NCI-H1417 treated with DMSO at 0.1 percent for 48 hours (cell line): ENCODE measurements at places on chromosomes 11 and 22.

GRCh38 chr11:125063429-125064043, 431 bp downstream of the SLC37A2 start:
- no peak for DNase-seq

- no peak for DNase-seq
These were observed 25.8 kb downstream of the NF2 start for GRCh38 chr22:29628996-29629902.

GRCh38 chr11:69198891-69199582, 43.3 kb downstream of the SMIM38 start:
- DNase-seq, result no peak

DNA sequence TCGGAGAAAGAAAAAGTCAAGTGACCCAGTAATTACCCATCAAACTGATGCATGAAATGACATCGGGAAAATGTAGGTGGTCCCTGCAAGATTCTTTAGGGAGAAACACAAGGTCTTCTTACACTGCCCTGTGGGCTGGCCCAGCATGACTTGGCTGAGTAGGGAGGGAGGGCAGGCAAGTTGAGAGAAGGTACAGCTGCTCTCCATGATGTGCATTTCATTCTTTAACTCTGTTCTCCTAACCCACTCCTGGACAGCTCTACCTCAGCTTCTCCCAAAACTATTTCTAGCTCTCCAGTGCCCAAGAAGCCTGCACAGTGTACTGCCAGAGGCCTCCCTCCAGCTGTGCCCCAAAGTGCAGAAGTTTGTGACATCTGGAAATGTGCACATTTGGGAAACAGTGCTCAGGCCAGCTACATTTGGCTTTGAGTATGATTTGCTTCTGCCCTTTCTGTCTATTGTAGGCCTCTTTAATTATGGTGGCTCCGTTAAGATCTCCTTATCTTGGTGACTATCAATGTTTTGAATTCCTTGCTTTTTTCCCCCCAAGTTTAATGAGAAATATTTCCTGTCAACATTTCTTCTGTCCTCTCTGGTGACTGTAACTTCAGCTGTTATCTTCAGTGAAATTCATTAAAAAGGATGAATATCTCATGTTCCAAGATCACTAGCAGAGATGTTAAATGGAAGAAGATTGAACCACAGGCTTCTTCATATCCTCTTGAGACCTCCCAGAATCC, 26.7 kb upstream of the PRSS23 start:
- no peak for DNase-seq

DNA sequence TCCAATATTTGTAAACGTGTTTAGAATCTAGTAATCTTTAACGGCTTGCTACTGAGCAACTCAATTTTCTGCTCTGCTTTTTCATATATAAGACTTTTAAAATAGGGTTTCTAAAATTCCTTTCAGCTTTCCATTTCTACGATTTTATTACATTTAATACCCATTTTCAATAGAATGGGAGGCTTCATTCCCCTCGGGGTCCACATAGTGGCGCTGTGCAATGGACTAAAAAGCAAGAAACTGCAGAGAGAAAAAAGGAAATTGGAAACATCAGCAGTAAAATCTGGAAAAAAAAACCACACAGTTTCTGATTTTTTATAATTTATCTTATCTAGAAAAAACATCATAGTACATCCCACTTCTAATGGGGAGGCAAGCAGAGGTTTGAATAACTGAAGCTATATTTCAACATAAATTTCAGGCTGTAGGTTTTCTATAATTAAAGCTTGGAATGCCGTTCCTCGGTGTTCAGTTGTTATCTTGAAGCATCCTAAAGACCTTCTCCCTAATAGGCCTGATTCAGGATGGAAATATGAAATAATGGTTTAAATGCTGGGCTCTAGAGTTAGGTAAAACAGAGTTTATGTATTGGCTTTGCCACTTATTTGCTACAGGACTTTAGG, 18.7 kb upstream of the JHY start:
- no peak for DNase-seq

- DNase-seq, result peak; percentile 30
These were observed 2.9 kb upstream of the KIRREL3 start for GRCh38 chr11:127003260-127003981.

DNA sequence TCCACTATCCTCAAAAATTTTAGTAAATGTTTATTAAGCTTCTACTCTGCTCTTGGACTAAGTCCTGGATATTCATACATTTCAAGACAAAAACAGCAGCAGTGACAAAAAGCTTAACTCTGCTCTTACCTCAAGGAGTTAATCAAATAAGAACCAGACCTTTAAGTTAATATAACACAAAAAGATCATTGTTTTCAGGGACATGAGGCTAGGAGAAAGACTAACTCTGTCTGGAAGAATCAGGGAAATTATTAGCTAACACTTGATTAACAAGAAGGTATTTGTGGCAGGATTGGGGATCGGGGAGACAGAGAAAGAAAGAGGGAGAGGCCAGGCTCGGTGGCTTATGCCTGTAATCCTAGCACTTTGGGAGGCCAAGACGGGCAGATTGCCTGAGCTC, 74.4 kb downstream of the PPP2R1B start:
- no peak for DNase-seq

- DNase-seq, result no peak
These were observed 67.1 kb downstream of the CCDC34 start for GRCh38 chr11:27295928-27296327.

- DNase-seq, result no peak
These were observed 13.6 kb downstream of the PLEKHB1 start for GRCh38 chr11:73659961-73660360.

DNA sequence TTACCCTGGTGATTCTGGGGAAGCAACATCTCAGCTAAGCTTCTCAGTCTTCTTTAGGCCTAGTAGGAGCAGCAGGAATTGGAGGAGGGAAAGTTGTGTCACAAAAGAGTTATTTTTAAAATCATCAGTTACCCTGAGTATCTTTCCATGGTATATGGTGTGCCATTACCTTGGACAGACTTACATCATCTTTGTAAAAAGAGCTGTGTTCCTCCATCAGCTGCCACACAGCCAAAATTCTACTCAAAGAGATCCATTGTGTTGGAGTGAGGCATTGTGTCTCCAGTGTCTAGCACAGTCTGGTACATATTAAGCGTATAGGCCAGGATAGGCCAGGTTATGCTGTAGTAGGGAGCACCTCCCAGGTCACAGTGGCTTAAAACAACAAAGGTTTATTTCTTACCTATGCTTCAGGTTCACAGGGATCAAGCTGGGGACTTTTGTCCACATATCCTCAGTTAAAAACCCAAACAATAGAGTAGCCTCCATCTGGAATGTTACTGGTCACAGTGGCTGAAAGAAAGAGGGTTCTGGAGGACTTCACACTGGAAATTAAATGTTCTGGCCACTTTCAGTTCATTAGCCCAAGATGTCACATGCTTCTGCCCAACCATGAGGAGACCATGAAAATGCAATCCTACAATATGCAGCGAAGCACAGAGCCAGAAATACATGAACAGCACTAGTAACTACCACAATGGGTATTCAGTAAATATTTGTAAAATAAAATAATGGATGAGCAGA, 9.9 kb upstream of the TMPRSS5 start:
- DNase-seq, result no peak

- no peak for DNase-seq
These were observed 98.5 kb upstream of the CSNK2A3 start for GRCh38 chr11:11451501-11452005.

GRCh38 chr11:60971520-60971919, at the start of gene CD6:
Gene CD6, plus strand, starts transcription at chr11:60971680. Its CDS starts 186 bp downstream, at chr11:60971866.
- no peak for DNase-seq

GRCh38 chr11:94568717-94569116, 1.5 kb downstream of the PIWIL4 start:
- DNase-seq, result no peak

GRCh38 chr11:66248903-66249302, 19.5 kb upstream of the RAB1B start:
- DNase-seq, result no peak

- no peak for DNase-seq
These were observed 48.7 kb downstream of the OTOG start for GRCh38 chr11:17595526-17596309.
